ENCODE measurements at places on chromosomes 13 and 19.

- DNase-seq = no peak
These were observed 323.0 kb downstream of the NDFIP2 start for GRCh38 chr13:79803989-79804388.

DNA sequence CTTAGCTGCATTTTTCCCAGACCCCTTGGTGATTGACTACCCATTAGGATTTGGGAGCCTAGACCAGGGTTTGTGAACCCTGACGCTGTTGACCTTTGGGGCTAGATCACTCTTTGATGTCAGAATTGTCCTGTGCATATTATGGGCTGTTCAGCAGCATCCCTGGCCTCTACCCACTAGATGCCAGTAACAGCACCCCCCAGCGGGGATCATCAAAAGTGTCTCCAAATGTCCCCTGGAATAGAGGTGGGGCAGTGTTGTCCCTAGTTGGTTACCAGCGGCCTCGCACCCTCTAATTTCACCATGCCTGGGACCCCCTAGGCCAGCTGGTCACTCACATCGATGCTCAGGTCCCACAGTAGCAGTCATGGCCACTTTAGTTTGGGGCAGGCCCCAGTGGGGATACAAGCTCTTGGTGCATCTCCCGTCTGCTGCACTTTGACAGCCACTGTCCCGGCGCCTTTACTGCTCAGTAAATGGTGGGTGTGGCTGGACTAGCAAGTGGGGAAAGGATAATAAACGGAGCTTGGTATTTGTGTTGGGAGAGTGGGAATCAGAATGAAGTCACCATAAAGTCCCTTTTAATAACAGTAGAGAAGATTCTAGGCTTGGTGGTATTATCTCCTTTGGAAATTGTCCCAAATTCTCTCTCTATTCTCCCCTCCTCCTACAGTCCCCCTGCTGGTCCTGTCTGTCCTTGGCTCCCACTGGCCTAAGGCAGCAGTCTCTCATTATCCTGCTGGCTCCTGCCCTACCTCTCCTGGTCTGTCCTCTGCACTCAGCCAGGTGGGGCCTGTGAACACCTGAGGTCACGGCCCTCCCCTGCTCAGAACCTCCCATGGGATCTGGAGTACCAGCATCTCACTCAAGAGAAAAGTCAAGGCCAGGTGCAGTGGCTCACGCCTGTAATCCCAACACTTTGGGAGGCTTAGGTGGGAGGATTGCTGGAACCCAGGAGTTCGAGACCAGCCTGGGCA lies 80.6 kb downstream of the SIPA1L3 start:
- DNase-seq = no peak

GRCh38 chr19:21568816-21569493 lies 63.6 kb downstream of the ZNF429 start:
- DNase-seq = peak; percentile 90

DNA sequence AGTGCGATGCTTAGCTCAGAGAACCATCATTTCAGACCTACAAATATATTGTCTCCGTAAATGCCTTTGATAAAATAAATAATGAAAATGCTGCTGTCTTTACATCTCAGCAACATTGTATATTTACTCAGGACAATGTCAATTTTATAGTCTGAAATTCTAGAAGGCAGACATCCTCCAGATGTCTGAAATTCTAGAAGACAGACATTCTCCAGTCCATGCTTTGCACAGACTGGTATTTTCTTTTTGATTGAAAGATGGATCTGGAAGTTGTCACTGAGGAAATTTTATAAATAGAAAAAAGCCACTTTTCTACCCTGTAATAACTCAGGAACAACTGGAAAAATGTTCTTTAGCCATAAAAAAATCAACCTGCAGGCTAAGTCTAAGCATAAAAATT lies 2293.3 kb downstream of the PCDH9 start:
- DNase-seq = no peak

GRCh38 chr19:47693489-47693888 lies 19.7 kb upstream of the EHD2 start:
- DNase-seq = no peak

- no peak for DNase-seq
These were observed 16.9 kb upstream of the ZNF254 start for GRCh38 chr19:24069905-24070657.

DNA sequence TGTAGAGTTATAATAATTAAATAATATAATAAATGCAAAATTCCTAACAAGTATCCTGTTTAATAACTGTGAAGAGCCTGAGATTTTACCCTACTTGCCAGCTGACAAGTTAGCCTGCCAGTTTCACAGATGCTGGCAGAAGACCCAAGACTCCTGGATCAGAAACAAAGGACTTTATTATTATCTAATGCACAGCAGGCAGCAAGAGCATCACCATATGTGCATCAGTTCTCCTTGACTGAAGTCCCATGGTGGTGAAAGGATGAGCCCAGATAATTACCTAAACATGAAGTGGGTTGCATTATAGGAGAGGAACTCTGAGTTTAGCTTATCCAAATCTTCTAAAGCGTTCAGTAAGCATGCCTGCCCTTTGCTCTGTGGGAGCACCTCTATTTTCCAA lies 39.1 kb upstream of the MTIF3 start:
- no peak for DNase-seq

GRCh38 chr19:49972841-49973240 lies 11.9 kb upstream of the SIGLEC11 start:
- DNase-seq = no peak

GRCh38 chr19:41431426-41432386 lies 4.5 kb upstream of the B3GNT8 start:
- DNase-seq = no peak

GRCh38 chr13:113981611-113982295 lies 7.9 kb upstream of the C13orf46 start:
- DNase-seq = no peak

- no peak for DNase-seq
These were observed 13.8 kb downstream of the ATP11A start for GRCh38 chr13:112703449-112704284.

GRCh38 chr19:18349524-18350128 lies 9.2 kb downstream of the PGPEP1 start:
- DNase-seq = no peak

DNA sequence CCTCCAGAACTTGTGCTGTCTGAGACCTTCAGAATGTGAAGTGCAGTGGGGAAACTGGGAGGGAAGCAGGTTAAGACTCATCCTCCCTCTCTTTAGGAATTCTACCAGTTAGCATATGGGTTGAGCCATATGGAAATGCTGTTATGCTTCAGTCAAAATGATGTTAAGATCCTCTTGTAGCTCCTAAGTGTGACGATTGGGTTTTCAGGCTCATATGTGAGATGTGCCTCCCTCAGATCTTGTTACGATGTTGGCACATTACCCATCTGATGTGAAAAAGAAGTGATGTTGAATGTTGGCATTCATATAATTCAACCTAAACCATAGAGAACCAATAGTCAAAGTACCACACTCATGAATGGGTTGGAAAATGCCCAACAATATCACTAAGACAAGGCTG lies 67.8 kb upstream of the IPO5 start:
- DNase-seq = no peak

GRCh38 chr19:17654993-17655392 lies 33.2 kb downstream of the UNC13A start:
- no peak for DNase-seq

DNA sequence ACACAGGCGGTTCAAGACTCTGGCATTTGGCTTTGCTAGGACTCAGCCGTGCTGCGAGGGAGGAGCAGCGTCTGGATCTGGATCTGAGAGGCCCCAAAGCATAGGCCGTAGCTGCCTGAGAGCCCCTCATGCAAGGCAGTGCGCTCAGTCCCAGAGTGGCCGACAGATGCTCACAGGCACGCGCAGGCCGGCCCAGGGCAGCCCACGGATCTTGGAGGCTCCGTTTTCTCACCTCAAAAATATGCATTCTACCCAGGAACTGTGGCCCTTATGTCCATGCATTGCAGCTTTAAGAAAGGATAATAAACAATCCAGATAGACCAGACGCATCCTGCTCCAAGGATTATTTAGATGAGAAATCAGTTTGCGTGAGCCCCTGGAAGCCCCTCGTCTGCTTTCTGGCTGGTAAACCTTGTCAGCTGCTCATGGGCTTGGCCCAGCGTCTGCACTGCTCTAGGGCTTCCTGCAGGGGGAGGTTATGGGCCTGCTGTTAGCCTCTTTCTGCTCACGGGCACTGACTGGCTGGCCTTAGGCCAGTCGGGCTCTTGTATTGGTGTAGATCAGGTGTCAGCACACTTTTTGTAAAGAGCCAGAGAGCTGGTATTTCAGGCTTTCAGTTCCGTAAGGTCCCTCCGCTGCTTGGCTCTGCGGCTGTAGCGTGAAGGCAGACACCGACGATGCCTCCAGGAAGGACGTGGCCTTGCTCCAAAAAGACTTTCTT lies 24.2 kb downstream of the TEX29 start:
- DNase-seq = no peak

DNA sequence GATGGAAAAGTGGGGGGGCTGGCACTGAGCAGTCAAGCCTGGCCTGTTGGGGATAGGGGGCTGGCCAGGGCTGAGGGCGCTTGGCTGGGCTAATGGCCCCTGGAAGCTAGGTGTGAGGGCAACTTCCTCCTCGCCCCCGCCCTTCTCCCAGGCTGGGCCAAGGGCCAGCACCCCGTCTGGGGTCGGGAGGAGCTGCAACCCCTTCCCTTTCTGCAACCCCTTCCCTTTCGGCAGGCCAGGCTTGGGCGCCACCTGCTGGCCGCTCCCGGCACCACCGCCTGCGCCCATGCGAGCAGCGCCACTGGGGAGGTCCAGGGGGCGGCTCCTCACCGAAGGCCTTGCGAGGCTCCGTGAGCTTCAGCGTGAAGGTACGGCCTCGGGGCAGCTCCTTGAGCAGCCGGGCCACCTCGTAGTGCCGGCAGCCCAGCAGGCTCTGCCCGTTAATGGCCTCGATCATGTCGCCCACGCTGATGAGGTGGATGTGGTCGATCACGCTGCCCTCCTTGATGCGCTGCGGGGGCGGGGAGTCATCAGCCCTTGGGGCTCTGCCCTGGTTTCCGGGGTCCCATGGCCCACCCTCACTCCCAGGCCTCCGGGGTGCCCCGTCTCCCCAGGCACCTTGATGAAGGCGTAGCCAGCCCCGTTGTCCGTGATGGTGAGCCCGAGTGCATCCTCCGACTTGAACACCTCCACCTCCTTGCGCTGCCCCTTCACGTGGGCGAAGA lies 5.0 kb upstream of the PTGER1 start:
- no peak for DNase-seq

DNA sequence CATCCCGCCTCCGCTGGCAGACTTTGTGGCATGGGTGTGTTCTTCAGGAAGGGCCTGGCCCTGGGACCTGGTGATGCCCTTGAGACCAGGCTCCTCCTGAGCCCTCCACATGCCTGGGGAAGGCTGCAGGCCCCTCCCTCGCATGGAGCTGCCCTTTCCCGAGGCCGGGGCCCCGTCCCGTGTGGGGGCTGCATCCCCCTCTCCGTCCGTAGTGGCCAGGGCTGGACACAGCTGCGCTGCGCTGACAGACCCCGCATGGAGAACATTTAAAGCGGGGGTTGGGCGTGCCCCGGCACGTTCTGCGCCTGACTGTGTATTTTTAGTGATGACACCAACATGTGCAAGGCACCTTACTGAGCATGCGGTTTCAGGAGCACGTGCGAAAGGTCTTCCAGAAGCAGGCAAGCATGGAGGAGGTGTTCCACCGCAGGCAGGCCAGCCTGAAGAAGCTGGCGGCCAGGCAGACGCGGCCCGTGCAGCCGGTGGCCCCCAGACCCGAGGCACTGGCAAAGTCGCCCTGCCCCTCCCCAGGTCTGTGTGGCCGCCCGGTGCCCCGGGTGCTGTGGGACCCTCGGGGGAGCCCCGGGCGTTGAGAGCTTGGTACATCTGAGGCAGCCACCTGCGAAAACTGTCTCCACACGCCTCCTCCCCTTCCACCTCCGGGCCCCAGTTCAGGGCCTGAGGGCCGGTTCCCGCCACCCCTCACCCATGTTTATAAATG lies 28.8 kb upstream of the F7 start:
- DNase-seq = no peak

GRCh38 chr19:57563547-57563946 lies 3.9 kb upstream of the ZNF550 start:
- DNase-seq = no peak

DNA sequence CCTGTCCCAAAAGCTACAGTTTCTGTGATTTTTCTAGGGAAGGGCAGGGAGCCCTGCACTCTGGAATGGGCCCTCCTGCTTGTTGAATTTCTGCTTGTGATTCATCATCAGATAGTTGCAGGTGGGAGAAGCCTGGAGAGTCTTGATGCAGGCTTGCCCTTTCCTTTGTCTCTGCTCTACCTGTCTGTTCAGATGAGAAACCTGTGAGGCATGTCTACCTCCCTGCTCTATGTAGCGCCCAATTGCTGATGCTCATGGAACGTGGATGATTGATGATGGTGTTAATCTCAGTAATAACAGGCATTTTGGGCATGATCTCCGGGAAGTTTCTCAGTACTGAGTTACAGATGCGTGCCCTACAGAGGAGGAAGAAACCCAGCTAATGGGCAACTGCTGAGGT lies 10.9 kb upstream of the CBY2 start:
- no peak for DNase-seq

DNA sequence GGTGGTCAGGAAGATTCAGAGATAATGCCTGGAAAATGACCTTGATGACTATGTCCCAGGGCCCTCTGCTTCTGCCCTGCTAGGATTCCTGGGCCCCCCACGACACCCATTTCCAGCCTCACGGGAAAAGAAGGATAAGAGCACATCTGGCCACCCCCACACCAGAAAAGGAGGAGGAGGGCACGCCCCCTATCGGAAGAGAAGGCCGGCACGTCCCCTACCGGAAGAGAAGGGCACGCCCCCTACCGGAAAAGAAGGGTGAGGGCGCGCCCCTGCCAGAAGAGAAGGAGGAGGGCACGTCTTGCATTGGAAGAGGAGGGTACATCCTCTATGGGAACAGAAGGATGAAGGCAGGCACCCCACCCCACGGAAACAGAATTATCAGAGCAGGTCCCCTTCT lies 84.3 kb downstream of the IER2 start:
- no peak for DNase-seq

GRCh38 chr19:435707-436412 lies 25.0 kb downstream of the SHC2 start:
- DNase-seq = no peak

DNA sequence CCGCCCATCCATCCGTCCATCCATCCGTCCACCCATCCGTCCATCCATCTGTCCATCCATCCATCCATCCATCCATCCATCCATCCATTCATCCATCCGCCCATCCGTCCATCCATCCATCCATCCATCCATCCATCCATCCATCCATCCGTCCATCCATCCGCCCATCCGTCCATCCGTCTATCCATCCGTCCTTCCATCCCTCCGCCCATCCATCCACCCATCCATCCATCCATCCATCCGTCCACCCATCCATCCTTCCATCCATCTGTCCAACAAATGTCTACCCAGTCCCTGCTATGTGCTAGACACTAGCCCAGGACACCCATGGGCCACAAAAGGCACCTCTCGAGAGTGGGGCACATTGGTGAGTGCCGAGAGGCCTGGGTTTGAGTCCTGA lies 15.7 kb downstream of the LRRC4B start:
- no peak for DNase-seq
